ENCODE measurements at places on chromosomes 4 and X. TPM values are rescaled to one million over a fixed set of nuclear protein-coding genes. Genes with fewer than 3 reads are reported as not detected.

TASL gene
- not detected for polyA plus RNA-seq

DNA sequence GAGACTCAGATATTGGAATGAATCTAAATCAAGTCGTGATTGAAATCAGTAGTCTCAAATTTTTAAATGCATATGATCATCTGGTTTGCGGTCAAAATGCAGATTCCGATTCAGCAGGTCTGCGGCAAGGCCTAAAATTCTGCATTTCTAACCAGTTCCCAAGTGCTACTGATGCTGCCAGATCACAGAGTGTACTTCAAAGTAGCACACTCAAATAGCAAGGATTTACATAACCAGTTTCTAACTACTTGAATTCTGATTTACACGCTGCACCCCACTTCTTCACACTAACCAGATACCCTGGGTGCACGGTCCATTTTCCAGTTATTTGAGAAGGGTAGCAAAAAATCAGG, 752 bp downstream of the MBTPS2 start:
- no peaks in the 10 kb centered on the region for H3K27me3 ChIP-seq
- peak overlapping the region; percentile 87 for H3K4me3 ChIP-seq
- 0 out of 3 replicates have a peak, but pooled peaks cover 3% of the 10 kb centered on the region for H3K36me3 ChIP-seq
- H3K27ac ChIP-seq = peak overlapping the region; percentile 78
- no peak for DNase-seq

GRCh38 chr4:140150886-140151698, 2.9 kb downstream of the MAML3 start:
- H3K4me3 ChIP-seq = peak overlapping the region; percentile 61
- DNase-seq = no peak
- peaks cover 42% of the 10 kb centered on the region for H3K4me1 ChIP-seq
- H3K36me3 ChIP-seq = no peaks in the 10 kb centered on the region

DNA sequence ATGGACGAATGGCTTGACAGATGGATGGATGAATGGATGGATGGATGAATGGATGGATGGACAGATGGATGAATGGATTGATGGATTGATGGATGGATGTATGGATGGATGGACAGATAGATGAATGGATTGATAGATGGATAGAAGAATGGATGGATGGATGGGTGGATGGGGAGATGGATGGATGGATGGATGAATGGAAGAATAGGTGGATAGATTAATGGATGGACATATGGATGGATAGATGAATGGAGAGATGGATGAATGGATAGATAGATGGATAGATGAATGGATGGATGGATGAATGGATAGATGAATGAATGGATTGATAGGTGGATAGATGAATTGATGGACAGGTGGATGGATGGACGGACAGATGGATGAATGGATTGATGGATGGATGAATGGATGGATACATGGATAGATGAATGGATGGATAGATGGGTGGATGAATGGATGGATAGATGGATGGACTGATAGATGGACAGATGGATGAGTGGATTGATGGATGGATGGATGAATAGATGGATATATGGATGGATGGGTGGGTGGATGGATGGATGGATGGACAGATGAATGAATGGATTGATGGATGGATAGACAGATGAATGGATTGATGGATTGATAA, 33.9 kb downstream of the PSAPL1 start:
- no peaks in the 10 kb centered on the region for H3K36me3 ChIP-seq
- H3K27ac ChIP-seq = no peak overlapping the region
- DNase-seq = no peak
- H3K4me3 ChIP-seq = no peak overlapping the region
- H3K27me3 ChIP-seq = peaks cover 25% of the 10 kb centered on the region

- H3K36me3 ChIP-seq = no peaks in the 10 kb centered on the region
- H3K4me3 ChIP-seq = no peak overlapping the region
- no peak overlapping the region for H3K27ac ChIP-seq
- DNase-seq = no peak
- H3K4me1 ChIP-seq = no peaks in the 10 kb centered on the region
Measured at GRCh38 chr4:90537491-90537890, 410.3 kb downstream of the CCSER1 start.

DNA sequence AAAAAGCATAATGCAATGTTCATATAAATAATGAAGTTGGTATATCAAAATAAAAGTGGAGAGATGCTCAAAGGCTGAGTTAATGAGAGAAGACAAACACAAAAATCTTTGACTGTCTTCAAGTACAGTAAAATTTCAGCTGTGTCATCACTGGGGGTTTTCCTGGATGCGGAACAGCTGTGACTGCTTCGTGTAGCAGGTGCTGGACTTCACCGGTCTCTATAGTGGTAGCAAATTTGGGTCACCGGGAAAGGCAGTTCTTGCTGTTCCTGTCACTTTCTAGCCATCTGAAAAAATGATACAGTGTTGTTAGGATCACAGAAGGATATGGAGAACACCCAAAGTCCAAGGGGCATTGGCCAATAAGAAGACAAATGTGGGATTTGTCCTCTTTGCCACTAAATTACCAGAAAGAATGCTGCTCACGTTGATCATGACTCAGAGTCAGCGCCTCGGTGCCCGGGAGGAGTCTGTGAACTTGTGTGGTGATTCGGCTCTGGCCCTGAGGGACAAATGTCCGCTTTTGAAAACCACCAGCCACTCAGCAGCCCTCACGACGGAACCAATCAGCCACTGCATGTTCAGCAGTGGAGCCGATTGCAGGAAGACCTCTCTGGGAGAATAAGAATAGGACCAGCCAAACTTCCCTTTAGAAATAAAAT, 230.1 kb upstream of the FAT1 start:
- no peak for DNase-seq
- peaks cover 14% of the 10 kb centered on the region for H3K4me1 ChIP-seq
- no peaks in the 10 kb centered on the region for H3K36me3 ChIP-seq
- H3K4me3 ChIP-seq = no peak overlapping the region
- peaks cover 33% of the 10 kb centered on the region for H3K27me3 ChIP-seq

MAGIX gene
- polyA plus RNA-seq = 0.63 TPM

DNA sequence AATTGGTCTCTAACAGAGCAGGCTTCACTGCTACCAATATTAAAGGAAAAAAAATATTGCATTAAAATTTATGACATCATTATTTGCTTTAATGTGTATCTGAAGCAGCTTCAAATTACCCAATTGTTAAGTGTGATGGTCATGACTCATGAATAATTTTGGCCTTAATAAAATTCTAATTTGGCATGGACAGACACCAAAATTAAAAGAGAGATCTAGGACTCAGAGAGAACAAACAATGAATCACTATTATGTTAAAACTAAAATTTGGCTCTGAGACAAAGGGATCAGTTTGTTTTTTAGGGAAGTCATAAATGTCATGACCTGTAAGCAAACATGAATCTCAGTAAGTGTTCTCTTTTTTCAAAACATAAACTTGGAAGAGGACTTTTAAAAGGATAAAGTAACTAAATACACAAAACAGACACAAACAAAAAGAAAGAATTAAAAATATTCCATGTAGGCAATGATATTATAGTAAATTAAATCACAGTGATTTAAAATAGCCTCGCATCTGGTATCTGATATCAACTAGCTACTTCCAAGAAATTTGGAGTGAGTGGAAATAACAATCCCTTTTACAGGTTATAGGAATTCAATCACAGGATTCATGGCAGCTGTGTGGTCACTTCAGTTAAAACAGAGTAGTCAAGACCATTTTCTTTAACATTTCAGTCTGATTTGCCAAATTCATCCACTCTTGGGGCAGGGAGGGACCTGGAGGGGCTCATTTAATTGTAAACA, 11.6 kb downstream of the VEGFC start:
- DNase-seq = no peak
- no peaks in the 10 kb centered on the region for H3K27me3 ChIP-seq
- no peaks in the 10 kb centered on the region for H3K36me3 ChIP-seq
- no peaks in the 10 kb centered on the region for H3K4me1 ChIP-seq
- no peak overlapping the region for H3K27ac ChIP-seq
- no peak overlapping the region for H3K4me3 ChIP-seq

BEX2 gene
- polyA plus RNA-seq = 0.54 TPM

TRIM75 gene
- not detected for polyA plus RNA-seq

GRCh38 chrX:153773218-153773611, 7.6 kb upstream of the SRPK3 start:
- H3K36me3 ChIP-seq = no peaks in the 10 kb centered on the region
- DNase-seq = no peak
- no peaks in the 10 kb centered on the region for H3K4me1 ChIP-seq
- H3K4me3 ChIP-seq = no peak overlapping the region

AFF2 gene
- polyA plus RNA-seq = not detected

- H3K36me3 ChIP-seq = no peaks in the 10 kb centered on the region
- no peaks in the 10 kb centered on the region for H3K27me3 ChIP-seq
- H3K27ac ChIP-seq = no peak overlapping the region
- no peak overlapping the region for H3K4me3 ChIP-seq
- DNase-seq = no peak
Measured at GRCh38 chr4:151624626-151625565, 135.9 kb downstream of the GATB start.

SH2D1A gene
- polyA plus RNA-seq = not detected

DNA sequence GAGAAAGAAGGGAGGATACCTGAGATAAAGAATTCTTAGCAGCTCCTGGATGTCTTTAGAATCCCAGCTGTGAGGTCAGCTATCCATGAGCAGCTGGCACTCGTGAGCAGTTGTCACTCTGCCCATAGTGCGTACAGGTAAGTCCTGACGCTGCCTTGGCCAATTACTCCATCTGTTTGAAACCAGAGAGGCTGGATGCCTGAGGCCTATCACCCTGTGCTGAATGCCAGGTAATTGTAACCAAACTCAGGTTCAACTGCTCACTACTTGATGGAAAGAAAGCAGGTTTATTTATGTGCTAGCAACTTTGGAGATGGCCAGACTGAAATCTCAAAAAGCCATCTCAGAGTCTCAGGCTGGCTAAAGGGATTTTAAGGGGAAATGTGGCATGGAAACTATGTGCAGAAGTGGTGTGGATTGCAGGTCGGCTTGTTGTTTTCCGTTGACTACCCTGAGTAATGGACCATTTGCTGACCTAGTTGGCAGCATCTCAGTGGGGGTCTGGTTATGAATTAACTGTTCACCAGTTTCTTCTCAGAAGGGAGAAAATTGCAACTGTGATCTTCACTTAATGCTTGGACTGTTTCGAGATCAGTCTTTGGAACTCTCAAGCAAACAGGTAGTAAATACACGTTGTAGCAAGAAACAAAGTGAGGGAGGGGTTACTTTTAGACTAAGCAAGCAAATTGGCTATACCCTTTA, 1614.0 kb upstream of the PCDH10 start:
- no peaks in the 10 kb centered on the region for H3K4me1 ChIP-seq
- H3K4me3 ChIP-seq = no peak overlapping the region
- no peaks in the 10 kb centered on the region for H3K36me3 ChIP-seq
- H3K27ac ChIP-seq = no peak overlapping the region
- DNase-seq = no peak
- H3K27me3 ChIP-seq = no peaks in the 10 kb centered on the region

DNA sequence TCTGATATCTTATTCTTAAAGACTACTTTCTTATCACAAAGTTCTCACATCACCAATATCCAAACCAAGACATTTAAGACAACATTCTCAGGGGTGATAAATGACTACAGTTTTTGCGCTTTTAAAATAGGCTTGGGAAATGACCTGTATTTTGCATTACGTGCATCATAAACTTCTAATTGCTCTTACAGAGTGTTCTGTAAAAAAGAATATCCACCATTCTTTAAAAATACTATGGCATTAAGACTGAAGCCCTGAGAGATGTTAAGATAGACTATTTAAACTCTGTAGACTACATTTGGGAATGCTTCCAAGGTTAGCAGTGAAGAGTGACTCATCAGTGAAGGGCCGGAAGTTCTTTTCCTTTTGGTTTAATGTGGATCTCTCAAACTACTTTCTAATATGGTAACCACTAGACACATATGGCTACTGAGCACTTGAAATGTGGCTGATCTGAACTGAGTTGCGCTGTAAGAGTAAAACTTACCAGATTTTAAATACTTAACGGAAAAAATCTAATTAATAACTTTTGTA, 518.8 kb upstream of the FTHL17 start:
- no peak overlapping the region for H3K27ac ChIP-seq
- DNase-seq = peak; percentile 0
- H3K27me3 ChIP-seq = no peaks in the 10 kb centered on the region
- H3K4me3 ChIP-seq = no peak overlapping the region

ZAR1 gene
- polyA plus RNA-seq = not detected

SLC6A8 gene
- 264 TPM for polyA plus RNA-seq

GRCh38 chr4:13917015-13917414, 289.5 kb upstream of the BOD1L1 start:
- no peak overlapping the region for H3K4me3 ChIP-seq
- H3K36me3 ChIP-seq = no peaks in the 10 kb centered on the region
- H3K27ac ChIP-seq = no peak overlapping the region
- H3K27me3 ChIP-seq = no peaks in the 10 kb centered on the region
- H3K4me1 ChIP-seq = no peaks in the 10 kb centered on the region

- no peak overlapping the region for H3K27ac ChIP-seq
- H3K36me3 ChIP-seq = no peaks in the 10 kb centered on the region
- peaks cover 44% of the 10 kb centered on the region for H3K4me1 ChIP-seq
- H3K27me3 ChIP-seq = no peaks in the 10 kb centered on the region
- no peak for DNase-seq
- no peak overlapping the region for H3K4me3 ChIP-seq
Measured at GRCh38 chr4:41148292-41148691, 66.0 kb downstream of the APBB2 start.

GRCh38 chr4:80471756-80472155, 136.2 kb downstream of the CFAP299 start:
- no peaks in the 10 kb centered on the region for H3K36me3 ChIP-seq
- no peak overlapping the region for H3K27ac ChIP-seq
- H3K4me1 ChIP-seq = no peaks in the 10 kb centered on the region
- H3K27me3 ChIP-seq = no peaks in the 10 kb centered on the region
- no peak overlapping the region for H3K4me3 ChIP-seq
- no peak for DNase-seq

GRCh38 chr4:26252349-26253025, 68.3 kb upstream of the RBPJ start:
- no peak overlapping the region for H3K4me3 ChIP-seq
- no peak overlapping the region for H3K27ac ChIP-seq
- DNase-seq = peak; percentile 78
- H3K36me3 ChIP-seq = no peaks in the 10 kb centered on the region
- H3K27me3 ChIP-seq = no peaks in the 10 kb centered on the region
- H3K4me1 ChIP-seq = peaks cover 12% of the 10 kb centered on the region

DNA sequence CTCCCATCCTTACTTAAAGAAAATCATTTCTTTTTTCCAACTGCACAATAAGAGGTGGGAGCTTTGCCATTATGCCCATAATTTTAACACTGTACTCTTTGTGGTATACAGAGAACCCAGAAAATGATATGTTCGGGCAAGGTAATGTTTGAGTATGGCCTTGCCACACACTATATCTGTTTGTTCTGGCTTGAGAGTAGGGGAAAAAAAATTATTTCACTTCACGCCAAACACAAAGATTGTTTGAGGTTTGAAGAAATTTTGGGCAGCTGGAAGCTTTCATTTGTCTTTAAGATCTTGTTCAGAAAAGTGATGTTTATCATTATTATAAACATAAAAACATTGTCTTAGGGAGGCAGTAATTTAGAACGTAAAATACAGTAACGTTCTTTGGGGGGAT, 115.4 kb upstream of the NAP1L5 start:
- no peaks in the 10 kb centered on the region for H3K27me3 ChIP-seq
- DNase-seq = no peak
- peaks cover 97% of the 10 kb centered on the region for H3K4me1 ChIP-seq
- H3K27ac ChIP-seq = no peak overlapping the region
- H3K4me3 ChIP-seq = no peak overlapping the region

DCX gene
- polyA plus RNA-seq = not detected

- H3K4me3 ChIP-seq = no peak overlapping the region
- no peaks in the 10 kb centered on the region for H3K4me1 ChIP-seq
- H3K27ac ChIP-seq = no peak overlapping the region
- no peaks in the 10 kb centered on the region for H3K27me3 ChIP-seq
- DNase-seq = peak; percentile 5
Measured at GRCh38 chrX:17788439-17788838, 51.1 kb downstream of the SCML1 start.

- no peak overlapping the region for H3K4me3 ChIP-seq
- no peak overlapping the region for H3K27ac ChIP-seq
- H3K36me3 ChIP-seq = no peaks in the 10 kb centered on the region
- H3K4me1 ChIP-seq = no peaks in the 10 kb centered on the region
- H3K27me3 ChIP-seq = no peaks in the 10 kb centered on the region
Measured at GRCh38 chrX:44451056-44451455, 91.6 kb downstream of the FUNDC1 start.
